ENCODE measurements at places on chromosomes 13 and 19.

DNA sequence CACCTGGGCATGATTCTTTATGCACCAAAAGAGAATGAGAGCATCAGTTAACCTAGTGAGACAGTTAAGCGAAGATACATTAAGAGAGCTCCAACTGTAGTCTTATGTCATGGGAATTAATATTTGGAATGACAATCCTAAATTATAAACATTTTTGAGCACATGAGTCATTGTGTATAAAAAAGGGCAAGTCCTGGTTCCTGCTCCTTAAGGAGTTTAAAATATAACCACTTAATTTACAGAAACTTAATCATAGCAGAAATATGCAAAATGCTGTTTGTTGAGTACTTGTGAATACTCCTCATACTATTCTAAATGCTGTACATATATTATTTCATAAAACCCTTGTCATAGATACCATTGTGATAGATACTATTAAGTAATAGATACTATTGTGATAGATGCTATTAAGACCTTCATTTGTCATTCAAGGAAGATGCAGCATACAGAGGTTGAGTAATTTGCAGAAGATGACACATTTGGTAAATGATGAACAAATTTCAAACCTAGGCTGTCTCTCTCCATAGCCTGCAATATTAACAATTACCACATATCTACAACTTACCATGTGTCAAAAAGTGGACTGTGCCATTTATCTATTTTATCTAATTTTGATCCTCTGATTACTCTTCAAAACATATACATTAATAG lies 301.0 kb downstream of the TBC1D4 start:
- DNase-seq, result no peak

DNA sequence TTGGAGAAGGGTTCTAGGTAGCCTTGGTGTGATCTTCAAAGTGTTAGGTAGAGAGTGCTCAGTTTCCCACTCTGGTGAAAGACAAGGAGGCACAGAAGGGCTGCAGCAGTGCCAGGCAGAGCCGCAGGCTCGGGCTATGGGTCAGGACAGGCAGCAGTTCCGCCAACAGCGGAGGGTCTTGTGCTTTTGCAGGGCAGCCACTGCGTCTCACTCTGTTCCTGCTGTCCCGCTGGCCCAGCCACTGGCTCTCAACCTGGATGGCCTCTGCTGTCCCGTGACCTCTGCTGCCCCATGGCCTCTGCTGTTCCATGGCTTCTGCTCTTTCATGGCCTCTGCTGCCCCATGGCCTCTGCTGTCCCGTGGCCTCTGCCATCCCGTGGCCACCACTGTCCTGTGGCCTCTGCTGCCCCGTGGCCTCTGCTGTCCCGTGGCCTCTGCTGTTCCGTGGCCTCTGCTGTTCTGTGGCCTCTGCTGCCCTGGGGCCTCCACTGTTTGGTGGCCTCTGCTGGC lies 175.7 kb downstream of the URI1 start:
- no peak for DNase-seq

DNA sequence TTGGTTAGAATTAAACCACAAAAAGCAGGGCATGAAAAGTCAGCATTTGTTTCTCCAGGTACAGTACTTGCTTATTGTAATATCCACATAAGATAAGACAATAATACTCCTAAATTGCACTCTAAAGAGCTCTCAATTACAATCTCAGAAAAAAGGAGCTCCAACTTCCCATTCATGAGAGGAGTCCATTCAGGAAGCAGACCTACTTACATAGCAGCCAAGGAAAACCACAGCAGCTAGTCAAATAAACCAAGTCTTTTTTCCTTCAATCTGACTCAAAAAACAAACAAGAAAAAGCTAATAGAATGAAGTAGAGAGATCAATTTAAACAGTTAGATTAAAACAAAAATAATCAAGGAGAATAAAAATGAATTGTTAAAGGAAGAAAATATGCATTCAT lies 885.2 kb upstream of the SLITRK6 start:
- no peak for DNase-seq

DNA sequence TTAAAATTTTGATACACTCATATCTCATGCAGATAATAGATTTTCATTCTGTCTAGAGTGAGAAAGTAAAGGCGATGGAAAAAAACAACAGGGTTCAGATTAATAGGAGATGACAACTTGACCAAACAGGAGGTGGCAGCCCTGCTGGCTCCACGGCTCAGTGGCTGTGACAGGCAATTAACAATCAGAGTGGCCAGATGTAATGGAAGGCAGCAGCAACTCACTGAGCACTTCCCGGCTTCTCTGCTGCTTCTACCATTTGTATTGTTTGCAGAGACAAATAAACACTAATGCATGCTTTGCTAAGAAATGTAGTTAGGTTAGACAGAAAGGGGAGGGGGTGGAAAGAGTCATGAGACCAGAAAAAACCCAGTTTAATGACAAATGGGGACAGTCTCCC lies 473.0 kb upstream of the SLC10A2 start:
- DNase-seq, result no peak

DNA sequence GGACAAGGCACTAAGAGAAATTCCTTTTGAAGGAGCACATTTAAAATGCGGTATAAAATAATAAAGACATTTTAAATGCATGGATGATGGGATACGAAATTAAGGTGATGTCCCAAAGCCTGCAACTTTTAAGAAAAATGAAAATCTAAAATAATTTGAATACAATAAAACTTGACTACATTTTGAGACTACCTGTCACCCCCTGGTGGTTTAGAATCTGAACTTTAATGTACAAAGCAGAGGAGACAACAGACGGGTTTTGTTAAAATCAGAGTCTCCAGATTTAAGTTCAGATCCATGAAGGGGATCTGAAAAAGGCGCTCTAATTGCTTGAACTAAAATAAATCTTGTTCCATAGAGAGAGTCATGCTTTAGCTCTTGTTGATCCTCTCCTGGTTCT lies 1129.3 kb upstream of the PCDH20 start:
- no peak for DNase-seq

DNA sequence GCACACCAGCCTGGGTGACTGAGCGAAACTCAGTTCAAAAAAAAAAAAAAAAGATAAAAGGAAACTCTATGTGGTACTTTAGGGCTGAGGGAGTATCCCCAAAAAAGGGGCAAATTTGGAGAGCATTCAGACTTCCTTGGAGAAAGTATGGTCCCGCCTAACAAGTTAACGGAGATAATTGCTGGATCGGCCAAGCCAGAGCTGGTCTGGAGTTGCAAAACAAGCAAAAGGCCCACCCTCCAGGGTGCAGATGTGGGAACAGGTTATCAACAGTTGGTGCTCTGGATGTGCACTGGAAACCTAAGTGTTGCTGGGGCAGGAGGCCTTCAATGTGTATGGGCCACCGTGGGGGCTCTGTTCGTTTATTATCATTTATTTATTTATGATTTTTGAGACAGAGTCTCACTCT lies 2.8 kb downstream of the IQCN start:
- DNase-seq, result no peak

GRCh38 chr19:8539621-8540149 lies 25.7 kb upstream of the ZNF414 start:
- no peak for DNase-seq

DNA sequence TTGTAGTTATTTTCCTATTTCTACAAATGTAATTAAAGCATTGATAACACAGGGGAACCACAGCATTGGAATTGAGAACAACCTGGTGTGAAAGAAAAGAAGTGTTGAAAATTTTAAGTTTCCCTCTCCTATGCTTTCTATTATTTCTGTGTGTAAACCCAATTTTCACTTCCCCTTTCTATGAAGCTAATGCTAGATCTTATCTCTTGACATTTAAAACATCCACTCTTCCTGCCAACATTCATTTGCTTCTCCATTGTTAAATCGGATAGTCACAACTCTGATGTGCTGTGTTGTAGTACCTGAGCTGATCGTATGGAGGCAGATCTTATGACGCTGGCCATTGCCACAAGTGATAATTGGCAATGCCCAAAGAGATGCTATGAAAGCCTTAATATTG lies 203.0 kb downstream of the ITGBL1 start:
- DNase-seq, result peak; percentile 28

All from NB4 (cell line).